ENCODE measurements at places on chromosomes 7 and 10. TPM values are rescaled to one million over a fixed set of nuclear protein-coding genes. Genes with fewer than 3 reads are reported as not detected.

GRCh38 chr7:23335136-23335535 is 36.0 kb downstream of the MALSU1 start:
- DNase-seq: no peak
- peak overlapping the region; percentile 45 for H3K27ac ChIP-seq
- H3K27me3 ChIP-seq: peaks cover 14% of the 10 kb centered on the region
- no peak overlapping the region for H3K4me3 ChIP-seq

GRCh38 chr10:79331226-79331625 is 16.0 kb upstream of the PPIF start:
- H3K27ac ChIP-seq: no peak overlapping the region
- no peaks in the 10 kb centered on the region for H3K27me3 ChIP-seq
- no peaks in the 10 kb centered on the region for H3K36me3 ChIP-seq
- no peak for DNase-seq
- H3K4me3 ChIP-seq: no peak overlapping the region

- no peaks in the 10 kb centered on the region for H3K36me3 ChIP-seq
- no peaks in the 10 kb centered on the region for H3K4me1 ChIP-seq
- H3K27me3 ChIP-seq: no peaks in the 10 kb centered on the region
- no peak overlapping the region for H3K4me3 ChIP-seq
- no peak overlapping the region for H3K27ac ChIP-seq
Observed at GRCh38 chr10:36280321-36280741, 638.2 kb upstream of the FZD8 start.

DNA sequence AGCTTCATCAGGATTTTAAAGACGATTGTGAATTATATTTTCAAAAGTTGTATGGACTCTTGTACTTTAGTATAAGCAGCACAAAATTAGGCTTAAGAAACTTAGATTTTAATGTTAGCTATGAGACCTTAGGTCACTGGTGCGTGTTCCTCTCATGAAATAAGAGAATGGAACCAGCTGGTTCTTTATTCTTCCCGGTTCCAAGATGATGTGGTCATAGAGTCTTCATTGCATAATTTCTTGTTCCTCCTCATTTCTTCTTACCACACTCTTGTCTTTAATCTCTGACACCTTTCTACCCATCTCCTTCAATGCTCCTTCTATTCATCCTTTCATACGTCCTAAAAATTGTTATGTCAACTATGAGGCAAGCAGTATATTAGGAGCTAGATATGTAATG is 437.2 kb downstream of the AUTS2 start:
- H3K27ac ChIP-seq: no peak overlapping the region
- no peak for DNase-seq
- no peaks in the 10 kb centered on the region for H3K36me3 ChIP-seq

COL28A1 gene
- 5.7 TPM for total RNA-seq

CYP2C18 gene
- 23.9 TPM for total RNA-seq

CLRN3 gene
- not detected for total RNA-seq

BEND7 gene
- 19.6 TPM for total RNA-seq

PRPS1L1 gene
- not detected for total RNA-seq

Measured in stomach (tissue), 19 donors.